ENCODE measurements at places on chromosomes 2 and 18. TPM values are rescaled to one million over a fixed set of nuclear protein-coding genes. Genes with fewer than 3 reads are reported as not detected.
A peak's percentile ranks its signal among the peaks of the same experiment; 100 is the strongest.

DNA sequence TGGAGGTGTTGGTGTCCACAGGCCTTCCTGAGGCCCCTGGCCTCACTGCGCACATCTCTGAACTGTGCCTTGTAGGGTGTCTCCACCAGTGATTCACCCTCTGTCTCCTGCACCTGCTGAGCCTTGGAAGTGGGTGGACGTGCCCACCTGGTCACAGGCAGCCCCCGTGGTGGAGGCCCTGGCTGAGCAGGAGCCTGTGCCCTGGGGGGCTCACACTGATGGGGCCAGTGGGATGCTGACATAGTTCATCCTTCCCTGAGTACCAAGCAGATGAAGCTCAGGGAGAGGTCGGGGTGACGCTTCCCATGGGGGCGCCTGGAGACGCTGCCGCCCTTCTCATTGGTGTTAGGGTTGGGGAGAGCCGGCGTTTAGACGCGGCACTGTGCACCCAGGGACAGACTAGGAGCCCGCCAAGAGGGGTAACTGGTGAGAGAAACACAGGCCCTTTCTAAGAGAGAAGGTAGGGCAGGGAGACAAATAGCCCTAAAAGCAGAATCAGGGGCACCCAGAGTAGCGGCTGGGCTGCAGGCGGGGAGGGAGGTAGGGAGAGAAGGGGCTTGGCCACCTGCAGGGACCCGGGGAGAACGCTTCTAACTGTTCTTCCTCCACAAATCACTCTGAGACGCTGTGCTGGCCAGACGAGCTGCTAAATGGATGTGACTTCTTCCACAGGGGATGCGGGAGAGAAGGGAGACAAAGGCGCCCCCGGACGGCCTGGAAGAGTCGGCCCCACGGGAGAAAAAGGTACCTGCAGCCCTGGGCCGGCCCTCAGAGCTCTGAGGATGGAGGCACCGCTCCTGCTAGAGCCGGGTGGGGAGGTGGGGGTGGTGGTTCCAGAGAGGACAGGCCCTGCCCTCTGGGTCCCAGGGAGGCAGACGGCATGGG lies 18.0 kb downstream of the COLEC11 start:
- no peak for DNase-seq

DNA sequence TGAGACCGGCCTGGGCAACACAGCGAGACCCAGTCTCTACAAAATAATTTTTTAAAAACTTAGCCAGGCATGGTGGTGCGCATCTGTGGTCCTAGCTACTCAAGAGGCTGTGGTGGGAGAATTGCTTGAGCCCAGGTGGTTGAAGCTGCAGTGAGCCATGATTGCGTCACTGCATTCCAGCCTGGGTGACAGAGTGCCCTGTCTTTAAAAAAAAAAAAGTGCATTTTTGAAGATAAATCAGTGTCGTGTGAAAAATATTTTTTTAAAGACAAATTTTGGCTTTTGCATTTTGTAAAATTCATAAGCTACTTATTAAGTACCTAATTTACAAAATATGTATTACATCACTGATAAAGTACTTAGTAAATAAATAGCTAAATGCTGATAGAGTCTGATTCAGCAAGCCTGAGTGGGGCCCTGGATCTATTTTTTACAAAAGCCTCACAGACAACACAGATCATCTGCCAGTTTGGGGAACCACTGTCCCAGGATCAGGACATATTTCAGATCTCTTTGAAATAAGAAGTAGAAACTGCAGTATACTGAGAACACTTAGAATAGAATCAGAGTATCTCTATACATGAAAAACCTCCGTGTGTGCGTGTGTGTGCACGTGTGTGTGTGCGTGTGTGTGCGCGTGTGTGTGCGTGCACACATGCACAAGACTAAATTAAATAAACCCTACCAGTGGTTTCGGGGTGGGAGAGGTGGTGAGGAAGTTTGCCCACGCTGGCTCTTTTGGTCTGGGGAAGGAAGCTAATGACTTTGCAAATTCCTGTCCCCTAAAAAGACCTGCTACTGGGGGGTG lies 61.6 kb downstream of the AAK1 start:
- DNase-seq, result no peak

The FER1L5 gene
- total RNA-seq, result not detected

The C2orf72 gene
- 7.3 TPM for total RNA-seq

DNA sequence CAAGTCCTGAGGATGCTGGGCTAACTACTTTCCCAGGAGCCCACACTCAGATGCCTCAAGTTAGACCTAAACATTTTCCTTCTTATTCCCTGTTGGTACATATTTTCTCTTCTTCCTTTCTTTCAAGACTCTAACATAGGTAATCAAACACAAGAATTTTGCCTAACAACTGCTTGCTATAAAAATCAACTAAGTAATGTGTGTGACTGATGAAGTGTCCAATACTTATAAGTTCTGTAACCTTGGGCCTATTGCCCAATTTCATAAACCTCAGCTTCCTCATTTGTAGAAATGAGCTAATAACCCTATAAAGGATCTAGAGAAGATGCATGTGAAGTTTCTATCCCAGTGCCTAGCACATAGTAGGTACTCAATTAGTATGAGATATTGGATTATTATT lies 31.6 kb upstream of the PIK3C3 start:
- no peak for DNase-seq

The CIB4 gene
- total RNA-seq, result not detected

GRCh38 chr2:196537311-196537710 lies 102.2 kb upstream of the CCDC150 start:
- no peak for DNase-seq

DNA sequence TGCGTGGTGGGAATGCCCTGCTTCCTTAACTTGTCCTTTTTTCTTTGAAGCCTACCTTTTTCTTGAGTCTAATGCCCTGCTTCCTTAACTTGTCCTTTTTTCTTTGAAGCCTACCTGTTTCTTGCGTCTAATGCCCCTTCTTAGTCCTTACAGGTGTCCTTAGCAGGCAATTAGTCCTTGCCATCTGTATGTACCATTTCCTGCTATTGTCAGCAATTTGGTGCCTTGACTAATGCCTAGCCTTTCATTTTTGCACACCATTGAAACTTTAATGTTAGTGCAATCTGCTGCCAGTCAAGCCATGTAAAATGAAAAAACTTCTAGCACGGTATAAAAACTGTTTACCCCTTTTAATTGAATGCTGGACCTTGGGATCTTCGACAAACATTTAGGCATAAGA lies 4.3 kb downstream of the KDM3A start:
- DNase-seq, result no peak

DNA sequence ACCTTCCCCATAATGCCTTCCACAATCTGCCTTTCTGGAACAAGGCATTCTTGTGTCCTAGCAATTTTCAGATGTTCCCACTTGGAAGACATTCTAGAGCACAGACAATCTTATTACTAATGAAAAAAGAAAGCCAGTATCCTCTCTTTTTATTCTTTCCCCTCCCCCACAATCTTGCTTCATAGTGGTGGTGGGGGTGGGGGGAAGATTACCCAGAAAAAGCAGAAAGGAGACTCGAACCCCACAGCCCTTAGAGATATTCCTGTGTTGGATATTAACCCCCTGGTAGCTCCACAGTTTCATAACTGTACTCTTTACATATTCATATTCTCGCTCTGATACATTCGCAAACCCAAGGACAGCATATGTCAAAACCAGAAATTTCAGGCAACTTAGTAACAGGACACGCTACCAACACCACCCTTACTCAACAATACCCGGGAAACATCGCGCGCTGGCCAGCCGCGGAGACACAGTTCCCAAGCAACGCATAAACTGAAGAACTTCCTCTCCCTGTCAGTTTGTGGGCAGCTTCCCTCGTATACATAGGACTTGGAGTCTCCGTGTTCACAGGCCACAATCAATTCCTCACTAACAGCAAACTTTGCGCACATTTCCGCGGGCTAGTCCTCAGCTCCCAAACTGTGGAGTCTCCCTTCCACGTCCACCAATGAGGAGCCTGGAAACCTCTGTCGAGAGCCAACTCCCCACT lies 793 bp downstream of the NR4A2 start:
- DNase-seq, result peak; percentile 95

DNA sequence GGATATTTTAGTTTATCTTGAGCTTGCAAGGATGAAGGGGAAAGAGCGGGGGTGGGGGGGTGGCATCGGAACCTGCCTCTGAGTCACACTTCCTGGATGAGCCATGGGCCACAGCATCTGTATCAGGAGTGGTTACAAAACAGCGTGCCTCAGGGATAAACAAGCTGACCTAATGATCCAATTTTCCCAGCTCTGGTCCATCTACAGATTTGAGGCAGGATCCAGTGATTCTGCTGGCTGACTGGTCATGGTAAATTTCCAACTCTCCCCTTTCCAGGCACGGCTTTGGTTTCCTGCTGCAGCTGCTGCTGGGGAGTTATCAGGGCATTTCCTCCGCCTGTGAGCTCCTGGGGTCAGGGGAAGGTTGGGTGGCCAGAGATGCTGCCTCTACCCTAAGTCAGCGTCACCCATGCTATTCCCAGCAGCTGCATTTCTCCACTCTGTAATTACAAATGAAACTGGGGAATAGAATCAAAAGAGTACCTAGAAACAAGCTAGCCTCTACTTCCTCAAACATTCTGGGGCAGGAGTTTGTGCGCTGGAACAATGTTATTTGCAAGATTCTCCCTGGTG lies 4.7 kb upstream of the HPCAL1 start:
- peak; percentile 91 for DNase-seq

DNA sequence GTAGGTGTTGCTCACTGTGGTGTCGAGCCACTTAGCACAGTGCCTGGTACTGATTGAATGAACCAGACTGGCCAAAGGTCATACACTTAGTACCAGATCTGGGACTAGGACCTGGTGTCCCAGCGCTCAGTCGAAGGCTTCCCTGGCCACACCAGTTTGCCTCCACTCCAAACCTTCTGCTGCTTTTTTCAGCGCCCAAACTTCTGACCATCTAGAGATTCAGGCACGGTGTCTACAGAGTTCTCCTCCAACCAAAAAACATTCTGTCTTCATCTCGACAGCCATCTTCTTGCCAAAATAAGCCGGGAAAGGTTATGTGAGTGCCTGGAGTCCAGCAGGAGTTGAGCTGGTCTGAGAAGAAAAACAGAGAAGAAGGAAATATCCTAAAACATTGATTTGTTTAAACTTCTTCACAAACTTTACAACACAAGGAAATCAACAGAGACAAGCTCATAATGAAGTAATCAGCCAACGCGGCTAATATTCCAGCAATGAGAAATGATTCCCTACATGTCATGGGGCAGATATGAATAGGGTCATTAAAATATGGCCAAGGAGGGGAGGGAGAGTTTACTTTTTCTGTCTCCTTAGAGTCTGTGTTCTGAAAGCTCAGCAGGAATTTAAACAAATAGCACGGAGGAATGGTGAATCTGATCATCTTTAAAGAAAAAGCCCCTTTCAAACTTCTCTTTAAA lies 2.3 kb upstream of the GLI2 start:
- DNase-seq, result no peak

The MTCL1 gene
- total RNA-seq, result 6.8 TPM

- no peak for DNase-seq
Observed at GRCh38 chr2:120747281-120747680, 11.6 kb downstream of the GLI2 start.

GRCh38 chr2:190409616-190410015 lies 1.5 kb downstream of the MFSD6 start:
- DNase-seq, result no peak

The GKN1 gene
- total RNA-seq, result not detected

The UGT1A3 gene
- 0.30 TPM for total RNA-seq

The DUSP19 gene
- 1.2 TPM for total RNA-seq

The ANXA4 gene
- 60.2 TPM for total RNA-seq

- no peak for DNase-seq
Observed at GRCh38 chr2:39728941-39729351, 50.1 kb downstream of the THUMPD2 start.

The LYG1 gene
- total RNA-seq, result not detected

DNA sequence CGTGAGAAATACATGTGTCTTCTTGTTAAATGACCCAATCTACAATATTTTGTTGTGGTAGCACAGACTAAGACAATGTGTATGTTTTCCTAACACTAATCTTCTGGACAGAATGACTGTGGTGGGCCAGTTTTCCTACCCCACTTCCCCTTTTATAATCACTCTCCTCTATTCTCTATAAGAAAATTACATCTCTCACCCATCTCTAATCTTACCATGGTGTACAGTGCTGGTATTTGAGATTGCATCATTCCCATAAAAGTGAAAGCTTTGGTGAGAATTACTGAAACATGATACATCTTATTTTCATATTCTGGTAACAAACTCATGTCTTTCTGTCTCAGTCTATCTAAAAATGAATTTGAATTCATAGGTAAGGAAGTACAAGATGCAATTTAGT lies 40.5 kb downstream of the CAVIN2 start:
- no peak for DNase-seq

The CELF4 gene
- total RNA-seq, result 0.16 TPM

- DNase-seq, result no peak
Observed at GRCh38 chr2:25305775-25306174, 36.0 kb downstream of the DNMT3A start.

DNA sequence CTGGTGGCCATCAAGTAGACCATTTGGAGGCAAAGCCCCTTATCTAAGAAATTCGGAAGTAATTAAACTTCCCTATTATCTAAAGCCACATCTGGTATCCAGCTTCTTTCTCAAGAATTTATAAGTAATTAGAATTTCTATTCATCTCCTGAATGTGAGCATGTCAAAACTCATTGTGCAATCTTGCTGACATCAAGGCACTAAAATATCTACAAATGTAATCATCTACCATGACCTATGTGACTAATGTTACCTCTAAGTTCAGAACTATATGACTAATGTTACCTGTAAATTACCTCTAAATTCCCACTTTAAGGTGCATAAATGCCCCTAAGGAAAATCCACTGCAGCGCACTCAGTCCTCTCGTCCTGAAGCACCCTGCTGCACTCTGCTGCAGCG lies 773.0 kb downstream of the CPS1 start:
- DNase-seq, result no peak

DNA sequence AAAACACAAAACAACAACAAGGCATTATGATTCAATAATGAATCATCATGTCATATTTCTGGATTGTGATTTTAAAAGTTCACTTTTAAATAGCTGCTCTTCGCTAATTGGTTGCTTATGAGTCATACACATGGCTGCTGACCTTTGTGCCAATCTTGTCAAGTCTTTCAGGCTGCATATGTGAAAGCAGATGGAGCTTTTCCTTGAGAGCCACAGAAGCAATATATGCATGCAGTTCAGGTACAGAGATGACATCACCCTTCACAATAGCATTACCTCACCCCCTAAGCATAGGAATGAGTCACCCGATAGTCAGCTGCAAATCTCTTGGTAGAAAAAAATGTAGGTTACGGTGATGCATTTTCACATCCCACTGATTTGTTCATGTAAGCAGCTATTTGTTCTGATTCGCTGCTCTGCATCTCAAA lies 27.2 kb downstream of the EIF2AK3 start:
- no peak for DNase-seq

DNA sequence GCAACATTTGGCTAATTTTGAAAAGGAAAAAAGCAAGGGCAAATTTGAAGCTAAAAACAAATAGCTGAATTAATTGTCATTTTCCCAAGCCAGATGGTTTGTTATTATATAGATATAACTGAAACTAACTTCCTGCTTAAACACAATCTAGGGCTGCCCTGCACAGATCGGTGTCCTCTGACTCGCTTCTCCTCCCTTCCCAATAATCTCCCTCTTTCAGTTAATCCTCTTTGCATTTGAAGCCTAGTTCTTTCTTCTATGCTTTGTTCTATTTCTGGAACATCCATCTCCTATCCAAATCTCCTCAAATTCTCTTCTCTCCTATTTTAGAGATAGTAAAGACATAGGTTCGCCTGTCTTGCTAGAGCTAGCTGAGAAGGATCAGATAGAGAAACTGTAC lies 328.1 kb downstream of the SLC8A1 start:
- DNase-seq, result no peak

The NR4A2 gene
- total RNA-seq, result 1.8 TPM

- no peak for DNase-seq
Observed at GRCh38 chr2:232483311-232483922, 4.2 kb downstream of the ECEL1 start.

The NT5DC4 gene
- not detected for total RNA-seq

The SLC66A3 gene
- total RNA-seq, result 12.7 TPM

GRCh38 chr2:24269265-24269664 lies 91.1 kb downstream of the ITSN2 start:
- no peak for DNase-seq
